ENCODE measurements at places on chromosomes 11 and 22.

- no peak for DNase-seq
These were observed 66.3 kb upstream of the PRDM11 start for GRCh38 chr11:45079943-45080719.

GRCh38 chr11:8867035-8867434 is 44.0 kb upstream of the AKIP1 start:
- DNase-seq: no peak

GRCh38 chr22:31922534-31922933 is 21.8 kb upstream of the YWHAH start:
- no peak for DNase-seq

GRCh38 chr11:114959953-114960505 is 281.7 kb downstream of the NXPE2 start:
- no peak for DNase-seq

DNA sequence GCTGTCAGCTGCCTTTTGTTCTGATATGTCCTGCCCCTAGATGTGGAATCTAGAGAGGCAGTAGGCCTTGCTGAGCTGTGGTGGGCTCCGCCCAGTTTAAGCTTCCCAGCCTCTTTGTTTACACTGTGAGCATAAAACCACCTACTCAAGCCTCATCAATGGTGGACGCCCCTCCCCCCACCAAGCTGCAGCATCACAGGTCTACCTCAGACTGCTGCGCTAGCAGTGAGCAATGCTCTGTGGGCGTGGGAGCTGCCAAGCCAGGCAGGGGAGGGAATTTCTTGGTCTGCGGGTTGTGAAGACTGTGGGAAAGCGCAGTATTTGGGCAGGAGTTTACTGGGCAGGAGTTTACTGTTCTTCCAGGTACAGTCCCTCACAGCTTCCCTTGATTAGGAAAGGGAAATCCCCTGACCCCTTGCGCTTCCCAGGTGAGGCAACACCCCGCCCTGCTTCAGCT is 98.5 kb downstream of the SMCO4 start:
- peak; percentile 17 for DNase-seq

DNA sequence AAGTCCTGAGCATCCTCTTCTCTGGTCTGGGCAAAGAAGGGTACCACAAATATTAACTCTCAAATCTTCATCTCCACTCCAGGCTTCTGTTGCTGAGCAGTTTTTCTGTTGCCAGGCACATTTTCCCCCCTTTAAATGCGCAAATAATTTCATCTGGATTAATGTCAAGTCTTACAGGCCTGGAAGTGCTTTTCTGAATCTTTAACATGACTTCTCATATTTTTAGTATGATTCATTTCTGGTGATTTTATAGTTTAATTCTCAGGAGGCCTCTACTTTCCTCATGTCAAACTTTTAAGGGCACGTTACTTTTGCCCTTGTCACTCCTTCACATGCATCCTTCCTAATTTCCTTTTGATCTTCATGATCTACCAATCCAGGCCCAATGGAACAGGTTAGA is 510.2 kb downstream of the METTL15 start:
- DNase-seq: no peak

- DNase-seq: no peak
These were observed 3.1 kb downstream of the BIK start for GRCh38 chr22:43113526-43114251.

DNA sequence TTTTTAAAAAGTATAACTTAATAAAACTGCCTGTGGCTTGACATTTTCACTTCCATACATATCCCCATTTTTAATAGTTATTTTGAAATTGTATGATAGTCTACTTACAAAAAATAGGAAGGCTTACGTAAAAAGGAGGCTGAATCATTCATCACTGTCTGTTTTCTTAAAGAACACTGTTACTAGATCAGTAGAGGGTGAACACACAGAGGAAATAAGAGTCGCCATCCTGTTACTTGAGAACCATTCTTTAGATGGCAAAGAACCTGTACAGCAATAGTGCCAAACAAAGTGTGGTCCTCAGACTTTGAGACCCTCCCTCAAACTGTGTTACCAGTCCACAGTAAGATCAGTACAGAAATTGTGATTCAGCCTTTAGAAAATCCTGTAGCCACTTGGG is 180.7 kb downstream of the PGR start:
- DNase-seq: no peak

GRCh38 chr11:130765406-130765805 is 150.9 kb downstream of the SNX19 start:
- no peak for DNase-seq

- no peak for DNase-seq
These were observed 4.7 kb downstream of the C11orf87 start for GRCh38 chr11:109426442-109427240.

GRCh38 chr22:35357883-35358621 is 22.8 kb upstream of the HMOX1 start:
- no peak for DNase-seq

DNA sequence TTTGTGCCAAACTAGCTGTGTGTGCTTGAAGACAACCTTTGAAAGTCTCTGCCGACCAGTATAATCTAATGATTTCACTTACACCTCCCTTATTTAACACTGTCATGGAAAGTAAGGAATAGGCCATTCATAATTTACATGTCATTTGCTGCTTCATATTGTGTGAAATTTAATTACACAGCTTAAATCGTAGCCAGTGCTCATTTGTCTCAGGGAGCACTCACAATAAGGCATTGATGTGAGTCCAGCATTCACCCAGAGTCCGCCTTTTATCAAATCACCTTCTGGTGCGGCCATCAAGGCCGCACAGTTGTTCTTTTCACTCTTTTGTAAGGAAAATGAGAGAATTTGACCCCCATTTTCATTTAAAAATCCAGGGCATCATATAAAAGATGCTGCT is 46.9 kb downstream of the PAX6 start:
- no peak for DNase-seq

DNA sequence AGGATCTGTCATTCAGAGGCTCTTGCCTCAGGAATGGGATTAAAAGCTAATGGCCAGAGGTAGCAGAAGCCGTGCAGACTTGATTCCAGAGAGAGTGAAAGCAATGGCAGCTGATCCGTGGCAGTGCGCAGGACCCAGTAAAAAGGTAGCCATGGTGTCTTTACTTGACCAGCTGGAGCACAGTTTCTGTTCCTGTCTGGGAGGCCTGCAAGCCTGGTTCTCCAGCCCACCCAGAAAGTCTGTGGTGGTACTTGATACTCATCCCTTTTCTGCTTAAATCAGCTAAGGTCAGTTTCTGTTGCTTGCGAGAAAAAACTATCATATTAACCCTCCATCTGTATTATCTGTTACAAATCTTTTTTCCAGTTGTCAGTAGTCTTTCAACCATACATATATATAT is 86.7 kb downstream of the RPS6KA4 start:
- DNase-seq: no peak

DNA sequence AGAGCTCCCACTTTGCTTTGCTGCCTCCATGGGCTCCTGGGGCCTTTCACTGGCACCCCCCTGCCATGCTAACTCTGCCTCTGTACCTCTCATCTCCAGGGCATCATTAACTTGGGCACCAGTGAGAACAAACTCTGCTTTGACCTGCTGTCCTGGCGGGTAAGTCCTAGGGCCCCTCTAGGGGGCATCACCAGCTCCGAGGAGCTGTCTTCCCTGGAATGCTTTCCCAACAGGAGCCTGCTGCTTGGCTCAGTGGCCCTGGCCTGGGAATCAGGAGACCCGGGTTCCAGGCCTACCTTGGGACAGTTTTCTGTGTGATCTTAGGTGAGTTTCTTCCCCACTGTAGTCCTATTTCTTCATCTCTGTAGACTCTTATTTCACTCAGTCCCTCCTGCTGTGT is 5.1 kb downstream of the ACCS start:
- no peak for DNase-seq

- DNase-seq: no peak
These were observed 39.8 kb downstream of the IL18BP start for GRCh38 chr11:72038491-72038890.

DNA sequence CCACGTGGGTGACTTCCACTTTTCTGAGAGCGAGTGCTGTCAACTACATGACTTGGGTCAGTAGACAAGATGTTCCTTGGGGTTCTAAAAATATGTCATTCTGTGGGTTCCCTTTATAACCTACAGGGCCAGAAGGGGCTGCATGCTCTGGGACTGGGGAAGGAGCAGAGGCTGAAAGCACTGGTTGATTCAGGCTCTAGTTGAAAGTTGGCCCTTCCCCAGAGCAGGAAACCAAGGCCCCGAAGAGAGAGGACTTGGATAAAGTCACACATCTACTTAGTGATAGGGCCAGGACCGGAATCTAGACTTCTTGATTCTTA is 9.9 kb downstream of the ADAMTS15 start:
- no peak for DNase-seq

DNA sequence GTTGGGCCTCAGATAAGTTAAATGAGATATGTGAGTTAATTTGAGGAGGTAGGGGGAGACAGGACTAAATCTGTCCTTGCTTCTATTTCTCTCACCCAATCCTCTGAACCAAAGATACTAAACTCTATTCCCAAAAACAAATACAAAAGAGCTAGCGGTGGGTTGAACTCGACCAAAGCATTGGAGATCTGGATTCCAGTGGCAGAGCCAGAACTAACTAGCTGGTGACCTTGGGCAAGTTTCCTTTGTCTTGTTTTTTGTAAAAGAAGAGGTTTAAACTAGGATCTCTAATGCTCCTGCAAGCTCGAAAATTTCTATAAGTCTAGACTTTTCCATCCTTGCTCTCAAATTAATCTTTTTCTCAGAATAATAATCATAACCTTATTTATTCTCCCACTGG is 1.5 kb downstream of the ME3 start:
- no peak for DNase-seq
